ENCODE measurements at places on chromosomes 13 and 19. TPM values are rescaled to one million over a fixed set of nuclear protein-coding genes. Genes with fewer than 3 reads are reported as not detected.

TINCR gene
- total RNA-seq = 3.4 TPM

RFPL4AL1 gene
- total RNA-seq = not detected

SERP2 gene
- total RNA-seq = not detected

MED29 gene
- total RNA-seq = 66.5 TPM

NXNL1 gene
- not detected for total RNA-seq

FFAR3 gene
- not detected for total RNA-seq

KCNK6 gene
- 6.1 TPM for total RNA-seq

ZNF285 gene
- 2.4 TPM for total RNA-seq

IRF2BP1 gene
- 33.5 TPM for total RNA-seq

ZNF571 gene
- 1.1 TPM for total RNA-seq

KLF2 gene
- total RNA-seq = 22.6 TPM

ZNF225 gene
- 3.4 TPM for total RNA-seq

CBLC gene
- not detected for total RNA-seq

MADCAM1 gene
- 0.32 TPM for total RNA-seq

POLR1G gene
- total RNA-seq = 56.0 TPM

CCDC194 gene
- total RNA-seq = not detected

DCT gene
- not detected for total RNA-seq

C19orf38 gene
- 0.11 TPM for total RNA-seq

ZNF723 gene
- total RNA-seq = not detected

CCDC124 gene
- total RNA-seq = 111 TPM

SLC25A42 gene
- total RNA-seq = 0.43 TPM

ZNF541 gene
- not detected for total RNA-seq

C19orf85 gene
- not detected for total RNA-seq

MCOLN1 gene
- total RNA-seq = 11.8 TPM

KLF1 gene
- total RNA-seq = 0.06 TPM

POLR2I gene
- 229 TPM for total RNA-seq

ZNF773 gene
- 5.8 TPM for total RNA-seq

ZNF296 gene
- total RNA-seq = 9.2 TPM

PSG6 gene
- 0.13 TPM for total RNA-seq

SHISA2 gene
- total RNA-seq = not detected

FBN3 gene
- not detected for total RNA-seq

MEIOSIN gene
- not detected for total RNA-seq

GNG8 gene
- not detected for total RNA-seq

FXYD3 gene
- total RNA-seq = 0.13 TPM

NCAN gene
- 0.03 TPM for total RNA-seq

CD177 gene
- 0.25 TPM for total RNA-seq

Data from A549 treated with DMSO at 1 μM for 4 hours (cell line).